Trophoblast cell (in vitro differentiated cells and primary cell): ENCODE measurements at places on chromosomes 7 and 10.

GRCh38 chr7:25739143-25739542, 412.9 kb upstream of the NFE2L3 start:
- H3K27me3 ChIP-seq, result no peaks in the 10 kb centered on the region
- H3K27ac ChIP-seq, result no peak overlapping the region
- H3K4me3 ChIP-seq, result no peak overlapping the region
- H3K4me1 ChIP-seq, result peaks cover 3% of the 10 kb centered on the region
- no peaks in the 10 kb centered on the region for H3K36me3 ChIP-seq
- DNase-seq, result no peak

- no peaks in the 10 kb centered on the region for H3K36me3 ChIP-seq
- no peak overlapping the region for H3K27ac ChIP-seq
- no peak overlapping the region for H3K4me3 ChIP-seq
- no peaks in the 10 kb centered on the region for H3K27me3 ChIP-seq
These were observed 79.0 kb upstream of the LSM8 start for GRCh38 chr7:118104812-118105441.

GRCh38 chr10:99555825-99556523, 23.2 kb downstream of the NKX2-3 start:
- DNase-seq, result no peak
- H3K4me3 ChIP-seq, result no peak overlapping the region
- peaks cover 2% of the 10 kb centered on the region for H3K4me1 ChIP-seq
- no peaks in the 10 kb centered on the region for H3K27me3 ChIP-seq

GRCh38 chr10:78912361-78913218, 156.2 kb upstream of the ZMIZ1 start:
- no peak overlapping the region for H3K27ac ChIP-seq
- no peaks in the 10 kb centered on the region for H3K36me3 ChIP-seq
- no peaks in the 10 kb centered on the region for H3K27me3 ChIP-seq
- no peak overlapping the region for H3K4me3 ChIP-seq
- H3K4me1 ChIP-seq, result no peaks in the 10 kb centered on the region

- H3K4me3 ChIP-seq, result no peak overlapping the region
- no peaks in the 10 kb centered on the region for H3K27me3 ChIP-seq
- no peaks in the 10 kb centered on the region for H3K36me3 ChIP-seq
- H3K4me1 ChIP-seq, result no peaks in the 10 kb centered on the region
- no peak overlapping the region for H3K27ac ChIP-seq
- no peak for DNase-seq
These were observed 66.3 kb upstream of the ETV1 start for GRCh38 chr7:14055813-14056212.

DNA sequence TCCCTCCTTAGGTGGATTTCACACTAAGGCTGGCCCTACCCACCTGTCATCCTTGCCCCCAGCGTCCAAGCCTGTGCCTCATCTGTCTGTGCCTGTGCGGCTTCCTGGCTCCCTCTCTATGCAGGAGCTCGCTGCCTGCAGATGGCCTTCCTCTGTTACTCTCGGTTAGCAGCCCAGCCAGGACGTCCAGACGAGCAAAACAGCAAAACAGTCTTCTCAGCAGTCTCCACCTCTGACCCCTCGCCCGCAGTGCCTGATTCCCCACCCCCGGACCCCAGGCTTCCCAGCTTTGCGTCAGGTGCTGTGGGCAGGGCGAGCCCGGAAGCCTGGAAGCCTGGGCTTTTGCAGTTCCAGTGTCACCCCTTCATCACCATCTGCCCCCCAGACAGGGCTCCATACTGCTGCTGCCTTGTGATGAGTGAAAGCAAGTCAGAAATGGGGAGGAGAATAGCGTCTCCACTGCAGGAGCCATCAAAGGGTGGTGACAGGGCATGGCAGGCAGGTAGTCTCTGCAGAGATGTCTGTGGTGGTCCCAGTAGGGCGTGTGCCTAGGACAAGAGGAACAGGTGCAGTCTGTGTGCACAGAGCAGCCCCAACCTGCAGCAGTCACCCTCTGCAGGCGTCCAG, 88.5 kb downstream of the ADCY1 start:
- H3K27me3 ChIP-seq, result no peaks in the 10 kb centered on the region
- H3K4me3 ChIP-seq, result no peak overlapping the region
- H3K27ac ChIP-seq, result no peak overlapping the region
- H3K36me3 ChIP-seq, result no peaks in the 10 kb centered on the region

- H3K4me1 ChIP-seq, result peaks cover 23% of the 10 kb centered on the region
- DNase-seq, result peak; percentile 14
- H3K27ac ChIP-seq, result peak overlapping the region; percentile 75
- H3K4me3 ChIP-seq, result no peak overlapping the region
- H3K36me3 ChIP-seq, result peaks cover 6% of the 10 kb centered on the region
These were observed 44.4 kb upstream of the AGBL3 start for GRCh38 chr7:134941952-134942351.

DNA sequence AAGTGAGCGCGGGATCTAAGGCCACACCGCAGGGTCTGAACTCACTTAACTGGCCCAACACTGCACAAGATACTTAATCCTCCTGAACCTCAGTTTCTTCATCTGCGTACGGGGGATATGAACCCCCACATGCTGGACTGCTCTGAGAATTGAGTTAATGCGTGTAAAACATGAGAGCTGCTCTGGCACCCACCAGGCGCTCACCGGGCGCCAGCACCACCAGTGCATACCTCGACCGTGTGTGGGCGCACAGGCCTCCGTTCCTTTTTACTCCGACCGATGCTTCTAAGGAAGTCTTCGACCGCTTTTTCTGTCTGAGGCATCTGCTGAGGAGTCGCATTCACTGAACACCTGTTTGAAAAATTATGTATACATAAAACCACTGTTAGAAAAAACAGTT, 27.2 kb downstream of the PITRM1 start:
- no peak overlapping the region for H3K27ac ChIP-seq
- no peaks in the 10 kb centered on the region for H3K4me1 ChIP-seq
- peaks cover 69% of the 10 kb centered on the region for H3K36me3 ChIP-seq
- no peak for DNase-seq
- H3K27me3 ChIP-seq, result no peaks in the 10 kb centered on the region

DNA sequence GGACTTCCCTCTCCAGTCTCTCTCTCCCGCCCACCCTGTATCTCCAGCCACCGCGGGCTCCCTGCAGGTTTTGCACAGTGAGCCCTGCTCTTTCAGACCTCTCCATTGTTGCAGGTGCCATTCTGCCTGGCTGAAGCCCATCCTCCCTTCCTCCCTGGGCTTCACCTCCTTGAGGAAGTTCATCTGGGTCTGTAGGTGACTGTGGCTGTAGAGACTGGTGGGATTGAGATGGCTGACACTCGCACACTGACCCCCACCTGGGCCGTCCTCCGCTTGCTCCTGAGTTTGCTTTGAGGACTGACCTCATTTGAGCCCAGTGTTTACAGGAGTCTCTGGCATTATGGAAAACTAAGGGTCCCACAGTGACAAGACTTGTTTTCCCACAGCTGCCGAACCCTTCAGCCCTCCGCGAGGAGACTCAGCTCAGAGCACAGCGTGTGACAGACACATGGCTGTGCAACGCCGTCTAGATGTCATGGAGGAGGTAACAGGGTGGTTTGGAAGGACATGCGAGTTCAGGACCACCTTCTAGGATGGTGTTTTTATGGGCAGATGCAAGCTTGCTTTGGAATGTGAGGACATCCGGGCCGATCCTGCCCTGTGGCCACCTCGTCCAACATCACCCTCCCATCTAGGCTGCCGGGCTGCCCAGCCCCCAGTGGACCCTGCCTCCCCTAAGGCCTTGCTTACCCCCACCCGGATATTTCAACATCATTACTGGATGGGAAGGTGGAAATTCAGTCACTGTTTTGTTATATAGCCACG, 9.3 kb downstream of the PLAC9 start:
- H3K4me1 ChIP-seq, result no peaks in the 10 kb centered on the region
- no peak overlapping the region for H3K4me3 ChIP-seq
- H3K27ac ChIP-seq, result no peak overlapping the region
- no peaks in the 10 kb centered on the region for H3K36me3 ChIP-seq
- H3K27me3 ChIP-seq, result no peaks in the 10 kb centered on the region

DNA sequence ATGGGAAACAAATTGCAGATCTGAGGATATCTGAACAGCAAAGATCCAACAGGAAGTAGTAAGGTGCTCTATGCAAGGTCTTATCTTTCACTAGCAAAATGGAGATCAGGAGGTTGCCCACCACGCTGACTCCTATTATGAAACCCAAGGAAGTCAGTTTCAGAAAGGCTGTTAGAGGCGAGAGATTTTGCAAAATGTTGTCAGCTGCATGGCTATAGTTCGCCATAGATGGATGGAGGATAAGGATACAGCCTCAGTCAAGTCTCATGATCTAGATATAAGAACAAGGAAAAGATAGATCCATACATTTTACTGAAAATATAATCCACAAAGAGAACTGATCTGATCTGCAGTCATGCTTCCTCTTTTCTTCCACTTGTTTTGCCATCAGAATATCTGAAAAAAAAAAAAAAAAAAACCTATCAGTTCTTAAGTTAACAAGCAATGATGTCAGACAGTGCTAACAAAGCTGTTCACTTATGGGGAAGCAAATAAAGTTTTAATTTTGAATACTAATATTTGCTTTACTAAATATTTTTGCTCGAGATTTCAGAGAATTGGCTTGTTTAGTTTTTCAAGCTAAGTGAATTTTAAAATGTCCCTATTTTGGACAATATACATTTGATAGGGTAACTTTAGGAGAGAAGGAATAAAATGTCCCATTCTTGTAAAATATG, 2.0 kb downstream of the GPR85 start:
- H3K4me1 ChIP-seq, result no peaks in the 10 kb centered on the region
- H3K27ac ChIP-seq, result no peak overlapping the region
- H3K36me3 ChIP-seq, result no peaks in the 10 kb centered on the region
- no peaks in the 10 kb centered on the region for H3K27me3 ChIP-seq

DNA sequence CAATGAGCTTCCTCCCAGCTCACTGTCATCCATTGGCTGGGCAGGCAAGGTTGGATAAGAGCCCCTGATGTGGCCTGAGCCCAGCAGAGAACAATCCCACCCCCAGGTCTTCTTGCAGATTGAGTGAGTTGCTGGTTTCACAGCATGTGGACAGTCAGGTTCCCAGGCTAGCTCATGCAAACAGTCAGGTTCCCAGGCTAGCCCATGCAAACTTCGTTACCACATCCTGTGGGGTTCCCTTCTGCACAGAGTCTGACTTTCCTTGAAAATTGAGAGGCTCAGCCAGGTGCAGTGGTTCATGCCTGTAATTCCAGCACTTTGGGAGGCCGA, 67.1 kb downstream of the TMEM130 start:
- no peak for DNase-seq
- H3K27me3 ChIP-seq, result no peaks in the 10 kb centered on the region
- no peaks in the 10 kb centered on the region for H3K36me3 ChIP-seq
- H3K4me1 ChIP-seq, result peaks cover 4% of the 10 kb centered on the region
- no peak overlapping the region for H3K27ac ChIP-seq

DNA sequence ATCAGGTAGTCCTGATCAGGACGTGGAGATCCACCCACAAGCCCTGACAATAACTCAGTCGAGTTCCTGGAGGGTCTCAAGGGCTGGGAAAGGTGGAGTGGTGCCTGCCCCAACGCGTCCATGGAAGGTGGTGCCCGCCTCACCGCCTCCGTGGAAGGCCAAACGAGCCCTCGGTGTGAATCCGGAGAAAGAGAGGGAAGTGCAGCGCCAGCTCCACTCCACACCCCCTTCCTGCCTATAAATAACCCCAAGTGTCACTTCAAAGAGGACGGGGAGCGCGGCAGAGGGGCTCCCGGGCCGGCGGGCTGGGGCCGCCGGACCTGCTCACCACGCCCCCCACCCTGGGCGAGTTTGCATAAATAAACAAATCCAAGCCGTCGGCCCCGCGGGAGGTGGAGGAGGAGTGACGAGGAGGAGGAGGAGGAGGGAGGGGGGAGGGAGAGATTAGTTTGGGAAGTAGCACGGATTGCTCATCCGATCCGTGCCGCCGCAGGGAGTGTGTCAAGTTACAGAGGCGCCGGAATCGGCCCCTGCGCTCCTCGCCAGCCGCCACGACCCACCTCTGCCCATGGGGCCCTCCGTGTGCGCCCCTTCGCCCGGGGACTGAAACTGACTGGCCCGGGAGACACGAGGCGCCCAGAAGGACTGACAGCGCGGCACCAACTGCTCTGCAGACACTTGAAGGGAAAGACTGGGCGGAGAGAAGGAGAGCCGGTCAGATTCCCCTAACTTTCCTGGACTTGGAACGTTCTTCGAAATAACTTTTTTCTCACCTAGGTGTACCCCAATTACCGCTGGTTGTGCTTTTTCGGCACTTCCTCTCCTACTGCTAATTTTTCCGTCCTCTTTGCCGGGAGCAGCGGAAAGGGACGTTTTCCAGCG, at the start of gene COL13A1:
Gene COL13A1, plus strand, starts transcription at position 473 of the 882 bp plus-strand sequence. CDS start 518 bp downstream, outside the sequence.
- peak; percentile 10 for DNase-seq
- H3K27me3 ChIP-seq, result peaks cover 30% of the 10 kb centered on the region
- peaks cover 13% of the 10 kb centered on the region for H3K4me1 ChIP-seq
- H3K4me3 ChIP-seq, result no peak within 1 kb of the TSS

GRCh38 chr7:92466682-92467081, 11.1 kb downstream of the ERVW-1 start:
- H3K4me1 ChIP-seq, result peaks cover 2% of the 10 kb centered on the region
- no peak overlapping the region for H3K27ac ChIP-seq

- peak; percentile 23 for DNase-seq
- H3K27me3 ChIP-seq, result no peaks in the 10 kb centered on the region
- peaks cover 42% of the 10 kb centered on the region for H3K4me1 ChIP-seq
- peaks cover 2% of the 10 kb centered on the region for H3K36me3 ChIP-seq
These were observed 39.8 kb downstream of the GNA12 start for GRCh38 chr7:2804227-2804763.

GRCh38 chr10:117534321-117535297, 7.9 kb upstream of the EMX2 start:
- H3K36me3 ChIP-seq, result no peaks in the 10 kb centered on the region
- H3K4me1 ChIP-seq, result peaks cover 2% of the 10 kb centered on the region
- DNase-seq, result no peak
- peaks cover 84% of the 10 kb centered on the region for H3K27me3 ChIP-seq

DNA sequence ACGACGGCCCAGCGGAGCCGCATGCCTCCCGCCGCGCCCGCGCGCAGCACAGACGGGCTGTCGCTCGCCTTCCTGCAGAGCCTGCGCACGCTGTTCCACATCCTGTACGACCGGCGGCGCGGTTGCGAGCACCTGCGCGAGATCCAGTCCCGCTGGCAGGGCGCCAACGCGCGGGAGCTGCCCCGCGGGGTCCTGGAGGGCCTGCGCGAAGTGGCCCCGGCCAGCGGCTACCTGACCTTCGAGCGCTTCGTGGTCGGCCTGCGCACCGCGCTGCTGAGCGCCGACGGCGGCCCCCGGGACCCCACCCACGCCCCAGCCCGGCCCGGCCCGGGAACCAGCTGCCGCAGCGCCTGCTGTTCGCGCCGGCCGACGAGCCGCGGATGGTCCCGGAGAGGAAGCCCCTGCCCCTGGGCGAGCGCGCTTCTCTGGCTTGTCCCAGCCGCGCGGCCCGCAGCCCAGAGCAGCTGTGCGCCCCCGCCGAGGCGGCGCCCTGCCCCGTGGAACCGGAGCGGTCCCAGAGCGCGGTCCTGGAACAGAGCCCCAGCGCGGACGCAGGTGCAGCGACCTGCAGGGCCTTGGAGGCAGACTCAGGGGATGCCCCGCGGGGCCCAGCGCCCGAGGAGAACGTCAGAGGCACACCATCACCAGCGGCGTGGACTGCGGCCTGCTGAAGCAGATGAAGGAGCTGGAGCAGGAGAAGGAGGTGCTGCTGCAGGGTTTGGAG, 25.3 kb upstream of the ZNF716 start:
- no peaks in the 10 kb centered on the region for H3K27me3 ChIP-seq
- no peaks in the 10 kb centered on the region for H3K4me1 ChIP-seq
- H3K27ac ChIP-seq, result no peak overlapping the region
- no peaks in the 10 kb centered on the region for H3K36me3 ChIP-seq
- no peak overlapping the region for H3K4me3 ChIP-seq
